ENCODE measurements at places on chromosomes 16 and 17.

- H3K27me3 ChIP-seq, result peaks cover 6% of the 10 kb centered on the region
- DNase-seq, result no peak
- peaks cover 11% of the 10 kb centered on the region for H3K36me3 ChIP-seq
- peak overlapping the region; percentile 74 for H3K27ac ChIP-seq
- H3K4me1 ChIP-seq, result peaks cover 22% of the 10 kb centered on the region
- H3K4me3 ChIP-seq, result peak overlapping the region; percentile 85
Observed at GRCh38 chr17:42744283-42744805, 496 bp downstream of the EZH1 start.

DNA sequence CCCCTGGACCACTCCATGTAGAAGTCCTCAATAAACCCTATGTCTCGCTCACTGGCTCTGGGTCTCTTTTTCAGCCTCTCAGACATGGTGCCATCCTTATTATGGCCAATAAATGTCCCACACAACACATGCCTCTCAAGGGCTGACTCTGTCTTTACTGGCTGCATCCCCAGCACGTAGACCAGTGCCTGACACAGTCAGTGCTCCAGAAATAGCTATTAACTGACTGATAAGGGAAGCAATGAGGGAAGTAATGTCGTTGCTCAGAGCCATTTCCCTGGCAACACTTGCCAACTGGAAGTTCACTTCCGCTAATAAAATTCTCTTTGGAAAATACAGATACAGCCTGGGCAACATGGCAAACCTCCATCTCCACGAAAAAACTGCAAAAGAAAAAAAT is 19.1 kb upstream of the APOH start:
- no peak for DNase-seq
- H3K4me1 ChIP-seq, result no peaks in the 10 kb centered on the region
- no peak overlapping the region for H3K27ac ChIP-seq

- DNase-seq, result no peak
- peaks cover 12% of the 10 kb centered on the region for H3K4me1 ChIP-seq
- H3K36me3 ChIP-seq, result peaks cover 12% of the 10 kb centered on the region
- peak overlapping the region; percentile 76 for H3K4me3 ChIP-seq
Observed at GRCh38 chr17:79075861-79076406, 1.3 kb downstream of the ENGASE start.

- DNase-seq, result no peak
- H3K27me3 ChIP-seq, result no peaks in the 10 kb centered on the region
- H3K4me1 ChIP-seq, result peaks cover 44% of the 10 kb centered on the region
- no peak overlapping the region for H3K4me3 ChIP-seq
Observed at GRCh38 chr17:40241252-40241834, 22.2 kb downstream of the WIPF2 start.

GRCh38 chr17:74779948-74780400 is 3.8 kb upstream of the NAT9 start:
- no peaks in the 10 kb centered on the region for H3K27me3 ChIP-seq
- peak; percentile 41 for DNase-seq
- H3K27ac ChIP-seq, result peak overlapping the region; percentile 73
- peak overlapping the region; percentile 64 for H3K4me3 ChIP-seq
- H3K36me3 ChIP-seq, result peaks cover 23% of the 10 kb centered on the region
- H3K4me1 ChIP-seq, result peaks cover 75% of the 10 kb centered on the region

DNA sequence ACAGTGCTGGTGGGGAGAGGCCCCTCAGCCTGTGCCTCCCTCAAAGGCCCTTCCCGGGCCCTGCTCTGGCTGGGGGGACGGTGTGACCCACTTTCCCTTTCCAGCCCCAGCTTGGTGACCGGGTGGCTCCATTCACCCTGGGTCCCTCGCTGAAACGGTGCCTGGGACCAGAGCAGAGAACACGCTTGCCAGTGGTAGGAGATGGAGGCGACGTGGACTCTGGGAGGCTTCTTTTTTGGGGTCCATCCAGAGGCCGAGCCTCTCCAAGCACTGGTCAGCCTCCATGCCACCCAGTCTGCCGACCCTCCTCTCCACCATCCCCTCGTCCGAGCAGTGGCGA is 7.7 kb downstream of the CENPX start:
- H3K27ac ChIP-seq, result no peak overlapping the region
- no peak for DNase-seq
- no peaks in the 10 kb centered on the region for H3K36me3 ChIP-seq
- no peaks in the 10 kb centered on the region for H3K27me3 ChIP-seq
- H3K4me1 ChIP-seq, result peaks cover under 1% of the 10 kb centered on the region

GRCh38 chr17:77565166-77565565 is 393.3 kb upstream of the TNRC6C start:
- no peak for DNase-seq
- H3K36me3 ChIP-seq, result no peaks in the 10 kb centered on the region
- no peaks in the 10 kb centered on the region for H3K4me1 ChIP-seq
- H3K4me3 ChIP-seq, result no peak overlapping the region

- peak; percentile 22 for DNase-seq
- H3K4me1 ChIP-seq, result peaks cover 29% of the 10 kb centered on the region
- H3K4me3 ChIP-seq, result peak overlapping the region; percentile 69
- no peaks in the 10 kb centered on the region for H3K27me3 ChIP-seq
- H3K27ac ChIP-seq, result peak overlapping the region; percentile 84
Observed at GRCh38 chr16:87897521-87898505, 28.5 kb upstream of the SLC7A5 start.

GRCh38 chr16:67931712-67932461 is at the start of gene CTRL:
TSS of gene CTRL (minus strand) at chr16:67931862. CDS start at chr16:67931852, 10 bp downstream.
- H3K4me1 ChIP-seq, result peaks cover 23% of the 10 kb centered on the region
- DNase-seq, result no peak
- peak within 1 kb of the TSS; percentile 61 for H3K27ac ChIP-seq
- H3K4me3 ChIP-seq, result no peak within 1 kb of the TSS
- peaks cover 46% of the 10 kb centered on the region for H3K36me3 ChIP-seq

- H3K27ac ChIP-seq, result no peak overlapping the region
- no peak for DNase-seq
- no peak overlapping the region for H3K4me3 ChIP-seq
- H3K4me1 ChIP-seq, result no peaks in the 10 kb centered on the region
- H3K27me3 ChIP-seq, result no peaks in the 10 kb centered on the region
Observed at GRCh38 chr17:27265333-27265732, 28.6 kb upstream of the WSB1 start.

GRCh38 chr17:82314012-82314726 is 3.2 kb downstream of the CD7 start:
- peaks cover 26% of the 10 kb centered on the region for H3K36me3 ChIP-seq
- no peak overlapping the region for H3K27ac ChIP-seq
- DNase-seq, result no peak
- H3K27me3 ChIP-seq, result no peaks in the 10 kb centered on the region
- peak overlapping the region; percentile 96 for H3K4me3 ChIP-seq
- peaks cover 8% of the 10 kb centered on the region for H3K4me1 ChIP-seq

DNA sequence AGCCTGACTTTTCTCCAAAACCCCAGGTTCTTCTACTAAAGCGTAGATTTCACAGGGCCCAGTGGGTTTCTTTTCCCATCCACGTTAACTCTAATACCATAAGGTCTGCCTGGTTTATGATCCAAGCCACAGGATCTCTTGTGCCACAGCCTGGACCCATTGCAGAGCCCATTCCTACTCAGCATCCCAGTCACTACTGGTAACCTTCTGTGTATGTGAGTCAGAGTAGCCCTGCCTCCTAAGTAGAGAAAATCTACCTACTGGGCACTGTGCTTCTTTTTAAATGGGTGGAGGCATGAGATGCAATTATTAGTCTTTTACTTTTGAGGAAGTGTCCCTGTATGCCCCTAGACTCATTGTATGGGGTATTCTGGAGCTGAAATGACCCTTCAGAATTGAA is 13.5 kb downstream of the CCL11 start:
- H3K4me1 ChIP-seq, result no peaks in the 10 kb centered on the region
- no peak for DNase-seq
- H3K36me3 ChIP-seq, result no peaks in the 10 kb centered on the region
- no peak overlapping the region for H3K27ac ChIP-seq
- H3K27me3 ChIP-seq, result peaks cover 38% of the 10 kb centered on the region

DNA sequence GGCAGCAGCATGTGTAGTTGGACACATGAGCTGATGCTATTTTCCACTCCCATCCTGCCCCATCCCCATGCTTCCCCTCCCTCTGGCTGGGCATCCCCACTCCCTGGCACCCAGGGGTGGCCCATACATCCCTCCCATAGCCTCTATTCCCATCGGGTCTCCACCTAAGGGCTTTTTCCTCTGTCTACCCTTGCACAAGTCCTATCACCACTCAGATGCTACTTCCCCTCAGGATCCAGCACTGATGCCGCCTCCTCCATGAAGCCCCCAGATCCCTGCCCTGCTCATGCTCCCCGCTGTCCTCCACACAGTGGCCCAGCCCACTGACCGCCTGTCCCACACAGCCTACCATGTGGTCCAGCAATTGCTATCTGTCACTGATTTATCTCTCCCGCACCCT is 15.8 kb downstream of the TRPV1 start:
- H3K4me1 ChIP-seq, result no peaks in the 10 kb centered on the region
- H3K4me3 ChIP-seq, result no peak overlapping the region
- H3K27ac ChIP-seq, result no peak overlapping the region
- H3K27me3 ChIP-seq, result no peaks in the 10 kb centered on the region
- peaks cover 5% of the 10 kb centered on the region for H3K36me3 ChIP-seq

DNA sequence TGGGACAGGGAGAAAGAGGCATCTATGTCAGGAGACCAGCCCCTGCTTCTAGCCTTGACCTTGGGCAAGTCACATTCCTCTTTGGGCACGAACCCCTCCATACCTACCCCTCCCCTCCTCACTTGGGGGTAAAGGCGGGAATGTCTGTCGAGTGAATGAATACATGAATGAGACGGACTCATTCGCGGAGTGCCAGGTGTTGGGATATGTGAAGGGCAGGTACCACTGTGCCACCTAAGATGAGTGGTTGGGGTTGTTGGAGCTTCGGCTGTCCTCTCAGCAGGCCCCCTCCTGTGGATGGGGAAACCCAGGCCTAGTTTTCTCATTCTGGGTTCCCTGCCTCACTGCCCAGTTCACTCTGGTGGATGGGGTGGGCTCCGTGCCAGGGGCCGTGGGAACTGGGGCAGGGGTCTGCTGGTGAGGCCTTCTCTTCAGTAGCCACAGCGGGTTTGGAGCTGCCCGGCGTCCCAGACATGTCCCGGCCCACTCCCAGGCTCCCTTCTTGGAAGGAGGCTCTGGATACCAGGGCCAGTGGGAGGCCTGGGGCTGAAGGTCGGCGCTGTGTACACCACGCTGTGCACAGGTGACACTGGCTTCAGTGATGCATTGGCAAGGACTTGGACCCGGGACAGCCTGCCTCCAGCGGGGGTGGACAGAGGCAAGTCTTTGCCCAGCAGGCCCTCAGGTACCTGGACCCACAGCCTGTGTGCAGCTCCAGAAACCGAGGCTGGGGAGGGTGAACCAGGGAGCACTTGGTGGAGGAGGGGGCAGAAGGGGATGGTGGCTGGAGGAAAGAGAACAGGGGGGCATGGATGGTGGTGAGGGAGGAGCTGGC is 5.6 kb downstream of the GLIS2 start:
- H3K36me3 ChIP-seq, result no peaks in the 10 kb centered on the region
- no peak overlapping the region for H3K4me3 ChIP-seq
- H3K27ac ChIP-seq, result no peak overlapping the region
- no peak for DNase-seq
- no peaks in the 10 kb centered on the region for H3K27me3 ChIP-seq

- peak overlapping the region; percentile 92 for H3K4me3 ChIP-seq
- peaks cover 4% of the 10 kb centered on the region for H3K36me3 ChIP-seq
- no peak for DNase-seq
- H3K4me1 ChIP-seq, result peaks cover 24% of the 10 kb centered on the region
Observed at GRCh38 chr16:57486858-57487834, 853 bp upstream of the DOK4 start.

- no peak overlapping the region for H3K4me3 ChIP-seq
- peaks cover 20% of the 10 kb centered on the region for H3K4me1 ChIP-seq
- H3K36me3 ChIP-seq, result peaks cover 3% of the 10 kb centered on the region
- peak overlapping the region; percentile 50 for H3K27ac ChIP-seq
- DNase-seq, result peak; percentile 37
Observed at GRCh38 chr16:22109258-22109898, 17.0 kb downstream of the VWA3A start.

DNA sequence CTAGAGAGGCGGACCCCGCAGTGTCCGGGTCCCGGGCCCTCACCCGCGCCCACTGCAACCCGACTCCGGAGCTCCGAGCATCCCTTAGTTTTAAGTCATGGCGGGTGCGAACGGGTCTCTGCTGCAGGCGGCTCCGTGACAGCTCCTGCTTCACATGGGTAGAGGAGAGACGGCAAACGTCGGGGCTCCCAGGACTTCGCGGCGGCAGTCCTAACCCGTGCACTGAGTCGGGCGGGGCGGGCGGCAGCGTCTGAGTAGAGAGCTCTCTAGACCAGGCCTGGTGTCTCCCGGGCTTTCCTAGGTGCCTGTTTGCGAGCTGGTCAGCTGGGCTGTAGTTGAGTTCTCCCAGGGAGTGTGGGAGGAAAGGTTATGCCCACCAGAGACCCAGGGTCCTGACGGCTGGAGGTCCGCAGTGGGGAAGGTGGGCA is 345 bp downstream of the TSC2 start:
- H3K4me3 ChIP-seq, result peak overlapping the region; percentile 88
- peaks cover 27% of the 10 kb centered on the region for H3K4me1 ChIP-seq
- H3K27me3 ChIP-seq, result no peaks in the 10 kb centered on the region
- H3K27ac ChIP-seq, result peak overlapping the region; percentile 77

GRCh38 chr16:12310286-12310685 is 333.8 kb downstream of the SNX29 start:
- no peak for DNase-seq
- peaks cover 3% of the 10 kb centered on the region for H3K36me3 ChIP-seq
- H3K4me1 ChIP-seq, result no peaks in the 10 kb centered on the region
- H3K27ac ChIP-seq, result no peak overlapping the region

DNA sequence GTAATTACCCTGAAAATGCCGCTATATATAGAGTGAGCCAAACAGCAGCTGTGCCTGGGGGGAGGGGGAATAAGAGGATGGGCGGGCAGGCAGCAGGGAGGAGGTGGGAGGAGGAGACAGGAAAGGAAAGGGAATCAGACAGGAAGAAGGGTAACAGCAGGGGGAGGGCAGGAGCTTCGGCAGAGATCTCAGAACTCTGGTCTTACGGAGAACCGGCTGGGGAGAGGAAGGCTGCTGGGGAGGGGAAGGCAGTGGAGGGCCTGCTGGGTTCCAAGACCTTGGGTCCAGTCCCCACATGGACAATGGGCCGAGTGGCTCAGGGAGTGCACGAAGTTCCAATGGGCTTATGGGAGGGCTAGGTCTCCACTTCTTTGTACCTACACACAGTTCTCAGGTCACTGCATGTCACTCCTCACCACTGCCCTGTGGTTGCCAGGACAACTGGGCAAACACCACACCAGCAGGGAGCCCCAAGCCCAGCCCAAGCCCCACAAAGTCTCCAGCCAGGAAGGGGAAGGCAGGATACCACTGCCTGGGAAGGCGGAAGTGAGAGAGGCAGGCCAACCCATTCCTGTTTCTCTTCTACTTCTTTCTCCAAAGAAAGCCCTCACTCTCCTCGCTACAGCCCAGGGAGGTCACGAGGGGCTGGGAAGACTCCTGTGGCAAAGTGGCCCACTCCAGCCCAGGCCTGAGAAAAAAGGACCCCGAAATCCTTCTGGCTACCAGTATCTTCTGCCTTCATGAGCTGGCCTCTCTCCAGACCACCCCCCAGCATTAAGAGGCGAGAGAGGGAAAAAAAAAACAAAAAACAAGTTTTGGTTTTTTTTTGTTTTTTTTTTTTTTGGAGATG is 25.3 kb downstream of the G6PC3 start:
- peak overlapping the region; percentile 49 for H3K27ac ChIP-seq
- no peak for DNase-seq
- H3K4me3 ChIP-seq, result no peak overlapping the region

DNA sequence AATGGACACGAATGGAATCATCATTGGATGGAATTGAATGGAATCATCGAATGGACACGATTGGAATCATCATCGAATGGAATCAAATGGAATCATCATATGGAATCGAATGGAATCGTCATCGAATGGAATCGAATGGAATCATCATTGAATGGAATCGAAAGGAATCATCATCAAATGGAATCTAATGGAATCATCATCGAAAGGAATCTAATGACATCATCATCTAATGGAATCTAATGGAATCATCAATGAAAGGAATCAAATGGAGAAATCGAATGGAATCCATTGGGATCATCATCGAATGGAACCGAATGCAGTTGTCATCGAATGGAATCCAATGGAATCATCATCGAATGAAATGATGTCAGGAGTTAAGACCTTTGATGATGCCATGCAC is 154.9 kb downstream of the SHCBP1 start:
- DNase-seq, result no peak
- no peaks in the 10 kb centered on the region for H3K4me1 ChIP-seq
- no peak overlapping the region for H3K4me3 ChIP-seq

All from central memory CD8-positive, alpha-beta T cell (primary cell).